G401 (cell line): ENCODE measurements at places on chromosomes 6 and 20.
A peak's percentile ranks its signal among the peaks of the same experiment; 100 is the strongest.

DNA sequence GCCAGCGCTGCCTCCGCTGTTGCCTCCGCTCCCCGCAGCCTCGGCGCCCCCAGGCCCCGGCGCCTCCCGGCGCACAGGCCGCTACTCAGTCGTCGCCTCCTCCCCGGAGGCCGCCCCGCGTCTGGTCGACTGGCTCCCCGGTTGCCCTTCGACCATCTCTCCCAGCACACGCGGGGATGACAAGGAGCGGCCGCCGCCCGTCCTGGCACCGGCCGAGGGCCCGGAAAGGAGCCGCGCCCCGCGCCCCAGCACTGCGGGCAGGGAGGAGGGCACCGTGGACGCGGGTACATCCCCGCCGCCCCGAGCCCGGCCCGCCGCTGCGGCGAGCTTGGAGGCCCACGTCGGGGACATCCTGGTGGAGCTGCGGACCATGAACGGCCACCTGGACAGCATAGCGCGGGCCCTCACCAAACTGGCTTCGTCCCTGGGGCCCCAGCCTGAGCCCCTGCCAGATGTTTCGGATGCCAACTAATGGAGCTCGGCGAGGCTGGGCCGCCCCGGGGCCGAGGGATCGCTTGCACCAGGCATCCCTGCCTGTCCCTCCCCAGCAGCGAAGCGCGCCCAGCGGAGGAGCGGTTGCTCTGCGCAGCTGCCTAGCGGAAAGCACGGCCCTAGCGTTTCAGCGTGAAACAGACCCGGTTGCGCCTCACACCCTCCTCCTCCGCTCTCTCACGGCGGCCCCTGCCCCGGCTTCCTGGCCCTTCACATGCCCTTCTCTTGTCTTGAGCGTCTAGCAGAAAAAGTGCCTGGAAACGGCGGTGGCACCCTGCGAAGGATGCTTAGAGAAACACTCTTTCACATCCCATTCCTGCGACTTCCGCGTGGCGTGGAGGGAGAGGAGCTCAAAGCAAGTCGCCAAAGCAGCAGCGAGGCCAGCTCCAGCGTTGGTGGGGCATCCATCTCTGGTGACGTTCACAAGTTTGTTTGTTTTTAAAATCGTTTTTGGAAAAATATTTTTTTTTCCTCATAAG lies 285.8 kb upstream of the SUPT3H start:
- DNase-seq = no peak

DNA sequence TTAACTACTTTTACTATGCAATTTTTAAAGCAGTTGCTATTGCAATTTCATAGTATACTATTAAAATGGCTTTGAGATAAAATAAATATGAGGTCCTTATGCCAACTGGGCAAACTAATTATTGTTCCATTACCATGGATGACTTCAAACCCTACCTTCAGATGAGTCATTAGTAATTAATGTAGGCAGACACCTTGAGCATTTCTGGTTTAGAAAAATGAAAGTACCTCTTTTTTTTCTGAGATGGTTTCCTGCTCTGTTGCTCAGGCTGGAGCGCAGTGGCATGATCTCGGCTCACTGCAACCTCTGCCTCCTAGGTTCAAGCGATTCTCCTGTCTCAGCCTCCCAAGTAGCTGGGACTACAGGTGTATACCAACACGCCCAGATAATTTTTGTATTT lies 11.9 kb downstream of the ASF1A start:
- no peak for DNase-seq

GRCh38 chr6:44056392-44057237 lies 70.6 kb downstream of the MRPL14 start:
- peak; percentile 56 for DNase-seq

- no peak for DNase-seq
Measured at GRCh38 chr6:114061116-114061515, 90.2 kb upstream of the HDAC2 start.

DNA sequence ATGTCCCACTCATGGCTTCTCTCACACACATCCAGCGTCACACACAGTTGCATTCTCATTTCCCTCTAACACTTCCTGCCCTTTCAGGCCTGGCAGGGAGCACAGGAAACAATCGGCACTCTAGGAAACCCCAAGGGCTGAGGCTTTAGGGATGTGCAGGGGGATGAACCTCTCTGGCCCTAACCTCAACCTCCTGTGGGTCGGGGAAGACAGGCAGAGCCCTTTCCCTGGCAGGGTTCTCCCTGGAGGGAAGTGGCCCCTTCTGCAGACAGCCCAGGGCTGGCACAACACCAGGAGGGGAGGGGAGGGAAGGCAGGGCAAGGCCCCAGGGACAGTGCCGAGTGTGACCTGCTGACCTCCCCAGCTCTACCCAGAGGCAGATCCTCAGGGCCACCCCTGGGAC lies 2.7 kb downstream of the TEAD3 start:
- no peak for DNase-seq

- DNase-seq = no peak
Measured at GRCh38 chr20:11379257-11380011, 538.3 kb upstream of the BTBD3 start.

DNA sequence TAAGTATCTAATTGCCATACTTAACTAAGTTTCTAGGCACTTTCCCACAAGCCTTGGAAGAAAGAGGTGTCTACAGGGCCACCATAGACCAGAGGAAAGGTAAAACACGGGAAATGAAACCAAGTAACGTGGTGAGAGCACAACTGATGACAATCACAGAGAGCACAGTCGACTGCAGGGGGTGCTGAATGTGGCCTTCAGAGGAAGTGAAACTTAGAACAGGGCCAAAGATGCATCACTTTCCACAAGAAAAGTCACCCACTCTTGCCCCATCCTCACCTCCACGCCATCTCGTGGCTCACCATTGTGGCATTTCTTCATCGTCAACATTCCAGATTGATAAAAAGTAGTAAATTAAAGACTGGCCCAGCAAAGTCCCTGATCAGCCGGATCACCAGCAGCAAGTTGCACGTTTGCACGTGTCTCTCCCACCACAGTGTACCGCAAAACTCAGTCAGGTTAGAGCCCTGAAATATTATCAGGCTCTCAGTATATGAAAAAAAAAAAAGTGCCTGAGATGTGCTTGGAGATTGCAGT lies 31.4 kb downstream of the HIVEP2 start:
- no peak for DNase-seq

DNA sequence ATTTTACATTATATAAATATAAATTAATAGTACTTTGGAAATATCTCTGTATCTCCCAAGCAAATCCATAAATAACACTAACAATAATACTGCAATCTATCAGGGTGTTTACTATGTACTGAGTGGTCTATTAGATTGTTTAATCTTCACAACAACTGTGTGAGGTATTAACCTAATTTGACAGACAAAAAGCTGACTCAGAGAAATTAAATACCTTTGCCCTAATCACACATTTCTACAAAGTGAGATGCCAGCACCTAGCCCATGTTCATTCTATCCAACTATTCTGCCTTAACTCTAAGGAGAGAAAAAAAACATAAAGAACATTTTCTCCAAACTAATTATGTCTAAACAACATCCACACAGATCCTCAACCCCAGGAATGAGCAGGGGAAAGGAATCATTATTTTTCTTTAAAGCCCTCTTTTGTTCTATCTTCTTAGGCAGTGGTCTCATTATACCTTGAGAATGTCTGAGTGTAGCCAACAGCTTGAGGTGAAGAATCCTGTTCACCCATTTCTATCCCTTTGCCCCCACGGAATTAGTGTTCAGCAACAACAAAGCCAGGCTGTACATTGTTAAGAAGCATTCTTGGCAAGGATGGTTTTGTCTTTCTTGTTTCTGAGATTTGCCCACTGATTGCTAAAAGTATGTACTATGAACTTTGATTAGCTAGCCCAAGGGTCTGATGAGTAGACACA lies 42.7 kb downstream of the PRL start:
- DNase-seq = no peak

- peak; percentile 3 for DNase-seq
Measured at GRCh38 chr6:168370310-168370991, 50.9 kb upstream of the DACT2 start.

- DNase-seq = no peak
Measured at GRCh38 chr6:38322138-38322537, 317.6 kb downstream of the BTBD9 start.

DNA sequence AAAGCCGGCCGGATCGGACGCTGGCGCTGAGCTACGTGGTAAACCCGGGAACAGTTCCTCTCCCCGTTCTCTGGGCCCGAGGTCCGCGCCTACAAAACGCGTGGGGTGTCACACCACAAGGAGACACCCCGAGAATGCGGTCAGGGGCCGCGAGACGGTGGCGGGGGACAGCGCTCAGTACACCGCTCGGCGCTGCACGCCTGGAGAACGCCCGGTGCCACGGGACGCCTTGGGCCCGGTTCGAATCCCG lies 670 bp downstream of the NCOA5 start:
- no peak for DNase-seq

GRCh38 chr20:54491506-54491905 lies 16.1 kb downstream of the DOK5 start:
- no peak for DNase-seq

GRCh38 chr20:43537921-43538877 lies 20.6 kb upstream of the SGK2 start:
- peak; percentile 74 for DNase-seq
